ENCODE measurements at places on chromosomes 4 and X. TPM values are rescaled to one million over a fixed set of nuclear protein-coding genes. Genes with fewer than 3 reads are reported as not detected.

GRCh38 chr4:151831526-151831925 is 70.7 kb upstream of the GATB start:
- no peaks in the 10 kb centered on the region for H3K27me3 ChIP-seq
- H3K36me3 ChIP-seq = no peaks in the 10 kb centered on the region
- no peak overlapping the region for H3K4me3 ChIP-seq
- H3K4me1 ChIP-seq = peaks cover 14% of the 10 kb centered on the region
- DNase-seq = no peak

- no peak overlapping the region for H3K4me3 ChIP-seq
- peaks cover 17% of the 10 kb centered on the region for H3K4me1 ChIP-seq
- peaks cover 8% of the 10 kb centered on the region for H3K36me3 ChIP-seq
- DNase-seq = no peak
- H3K27me3 ChIP-seq = no peaks in the 10 kb centered on the region
These were observed 11.9 kb downstream of the USP11 start for GRCh38 chrX:47244676-47245075.

DNA sequence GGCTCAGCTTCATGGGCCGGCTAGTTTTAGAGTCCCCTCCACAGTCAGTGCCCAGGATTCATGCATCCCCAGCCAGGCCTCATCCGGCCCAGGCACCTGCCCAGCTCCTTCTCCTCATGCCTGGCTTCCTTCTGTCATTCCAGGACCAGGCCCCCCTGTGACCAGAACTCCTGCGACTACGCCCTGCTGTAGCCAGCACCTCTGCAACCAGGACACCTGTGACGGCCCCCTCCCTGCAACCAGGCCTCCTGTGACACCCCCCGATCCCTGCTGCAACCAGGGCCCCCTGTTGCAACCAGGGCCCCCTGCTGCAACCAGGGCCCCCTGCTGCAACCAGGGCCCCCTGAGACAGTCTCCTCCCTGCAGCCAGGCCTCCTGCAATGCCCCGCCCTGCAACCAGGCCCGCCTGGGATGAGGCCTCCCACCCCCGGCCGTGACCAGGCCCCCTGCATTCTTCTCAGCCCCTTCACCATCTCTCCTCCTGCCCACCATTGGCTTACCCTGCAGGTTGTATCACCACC is 46.8 kb downstream of the HTRA3 start:
- no peak for DNase-seq
- H3K4me3 ChIP-seq = no peak overlapping the region
- no peaks in the 10 kb centered on the region for H3K36me3 ChIP-seq
- no peak overlapping the region for H3K27ac ChIP-seq
- no peaks in the 10 kb centered on the region for H3K27me3 ChIP-seq
- H3K4me1 ChIP-seq = no peaks in the 10 kb centered on the region

INPP4B gene
- total RNA-seq = 70.7 TPM

- H3K36me3 ChIP-seq = peaks cover 15% of the 10 kb centered on the region
- peaks cover 4% of the 10 kb centered on the region for H3K4me1 ChIP-seq
- no peak overlapping the region for H3K27ac ChIP-seq
- no peaks in the 10 kb centered on the region for H3K27me3 ChIP-seq
- no peak for DNase-seq
- no peak overlapping the region for H3K4me3 ChIP-seq
These were observed 55.7 kb downstream of the ANTXR2 start for GRCh38 chr4:80017125-80017854.

Measured in activated CD4-positive, alpha-beta T cell treated with anti-CD3 and anti-CD28 coated beads for 36 hours (primary cell).